Activated CD8-positive, alpha-beta memory T cell treated with anti-CD3 and anti-CD28 coated beads for 4 hours (primary cell): ENCODE measurements at places on chromosomes 11 and 22.

GRCh38 chr22:40748388-40749355, 69.4 kb downstream of the MCHR1 start:
- DNase-seq: no peak

DNA sequence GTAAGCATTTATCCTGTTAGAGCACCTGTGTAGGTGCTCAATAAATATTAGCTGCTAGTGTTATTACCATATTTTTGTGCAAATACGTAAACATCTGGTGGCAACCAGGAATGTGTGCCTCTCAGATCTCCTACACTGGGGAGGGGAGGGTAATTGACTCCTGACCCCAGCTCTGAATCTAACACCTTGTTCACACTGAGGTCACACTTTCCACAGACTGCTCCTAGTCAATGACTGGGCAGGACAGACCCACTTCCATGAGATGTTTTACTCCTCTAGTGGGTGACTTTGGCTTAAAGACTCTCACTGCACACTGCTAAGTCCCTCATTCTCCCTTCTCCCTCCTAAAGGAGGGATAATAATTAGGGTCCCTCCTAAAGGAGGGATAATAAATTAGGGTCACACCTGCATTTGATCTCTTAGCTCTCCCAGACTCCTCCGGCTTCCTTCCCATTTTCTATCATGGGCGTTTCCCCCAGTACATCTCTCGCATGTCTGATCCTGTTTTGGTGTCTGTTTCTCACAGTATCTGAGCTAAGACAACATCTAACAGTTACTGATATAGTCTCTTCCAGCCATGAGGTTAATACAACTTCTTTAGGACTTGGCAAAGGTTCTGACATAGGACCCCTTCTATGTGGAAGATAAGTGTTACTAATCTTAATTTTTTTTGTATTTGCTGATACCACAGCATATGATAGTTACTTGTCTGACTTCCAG, 8.0 kb downstream of the CSTPP1 start:
- no peak for DNase-seq

GRCh38 chr11:128339792-128340191, 247.6 kb downstream of the ETS1 start:
- DNase-seq: no peak

DNA sequence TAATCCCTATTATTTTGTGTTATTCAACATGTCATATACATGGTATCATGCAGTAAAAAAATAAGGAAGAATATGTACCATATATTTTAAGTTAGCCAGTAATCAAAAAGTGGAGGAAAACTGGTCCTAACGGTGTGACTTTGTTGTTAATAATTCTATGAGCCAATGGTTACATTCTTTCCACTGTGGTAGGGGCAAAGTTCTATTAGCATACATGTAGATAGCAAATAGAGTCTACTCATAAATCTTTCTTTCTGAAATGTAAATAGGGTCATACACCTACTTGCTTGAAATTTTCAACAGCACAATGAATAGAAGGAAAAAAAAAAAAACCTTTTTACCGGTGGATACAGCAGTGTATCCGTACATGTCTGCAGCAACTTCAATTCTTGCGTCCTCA, 364.8 kb downstream of the RAB38 start:
- no peak for DNase-seq

DNA sequence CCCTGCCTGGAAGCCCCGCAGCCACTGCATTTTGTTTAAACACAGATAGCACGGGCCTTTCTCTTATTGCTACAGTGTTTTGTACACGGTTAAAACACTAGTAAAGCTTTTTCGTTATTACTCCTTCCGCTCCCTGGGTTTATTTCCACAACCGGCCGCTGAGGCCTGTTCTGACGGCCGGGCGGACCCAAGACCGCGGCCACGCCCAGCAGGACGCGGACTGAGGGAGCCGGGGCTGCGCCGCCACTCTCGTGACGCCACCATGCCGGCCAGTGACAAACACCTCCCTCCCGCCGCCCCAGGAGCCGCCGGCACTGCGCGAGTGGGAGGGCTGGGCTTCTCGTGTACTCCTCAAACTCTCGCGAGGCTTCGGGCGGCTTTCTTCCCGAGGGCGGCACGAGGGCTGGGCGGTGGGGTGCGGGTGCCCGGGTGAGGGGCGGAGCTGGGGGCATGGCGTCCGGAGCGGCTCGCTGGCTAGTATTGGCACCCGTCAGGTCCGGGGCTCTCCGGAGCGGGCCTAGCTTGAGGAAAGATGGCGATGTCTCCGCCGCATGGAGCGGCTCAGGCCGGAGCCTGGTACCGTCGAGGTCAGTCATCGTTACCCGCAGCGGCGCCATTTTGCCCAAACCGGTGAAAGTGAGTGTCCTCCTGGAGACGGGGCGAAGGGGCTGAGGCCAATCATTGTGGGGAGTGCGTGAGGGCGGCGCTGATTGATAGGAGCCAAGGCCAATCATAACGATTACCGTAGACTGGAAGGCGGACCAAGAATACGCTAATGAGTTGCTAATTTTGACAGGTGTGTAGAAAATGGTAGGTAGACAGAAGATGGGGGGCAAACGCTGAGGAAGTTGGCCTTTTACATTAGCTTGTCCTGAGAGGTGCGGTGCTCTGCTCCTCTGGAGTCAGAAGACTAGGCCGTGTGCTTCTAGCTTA, at the start of gene SMDT1:
TSS of gene SMDT1 (plus strand) at position 382 of the 933 bp plus-strand sequence. CDS start at position 451, 69 bp downstream.
- peak; percentile 95 for DNase-seq

- DNase-seq: peak; percentile 14
These were observed 97.3 kb upstream of the AKIP1 start for GRCh38 chr11:8813658-8814057.

- DNase-seq: no peak
These were observed 12.7 kb downstream of the TP53AIP1 start for GRCh38 chr11:128929991-128930390.

GRCh38 chr11:3962406-3962840, 107.0 kb downstream of the STIM1 start:
- no peak for DNase-seq

GRCh38 chr11:43010042-43010441, 301.8 kb upstream of the API5 start:
- no peak for DNase-seq

- DNase-seq: no peak
These were observed 57.6 kb upstream of the CRYBB3 start for GRCh38 chr22:25142102-25142501.

DNA sequence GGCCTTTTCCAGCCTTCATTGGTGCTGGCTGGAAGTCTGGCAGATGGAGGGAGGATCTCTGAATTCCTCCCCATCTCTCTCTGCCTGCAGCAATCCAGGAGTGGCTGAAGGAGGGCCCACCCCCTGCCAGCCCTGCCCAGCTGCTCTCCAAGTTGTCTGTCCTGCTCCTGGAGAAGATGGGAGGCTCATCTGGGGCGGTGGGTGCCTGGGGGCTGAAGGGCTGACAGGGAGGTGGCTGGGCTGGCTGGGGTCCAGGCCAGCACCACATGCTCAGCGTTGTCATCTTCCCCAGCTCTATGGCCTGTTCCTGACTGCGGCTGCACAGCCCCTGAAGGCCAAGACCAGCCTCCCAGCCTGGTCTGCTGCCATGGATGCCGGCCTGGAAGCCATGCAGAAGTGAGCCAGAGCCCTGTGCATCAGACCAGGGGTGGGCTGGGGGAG, 12.2 kb downstream of the TKFC start:
- no peak for DNase-seq

- DNase-seq: no peak
These were observed 17.2 kb downstream of the ARHGEF17 start for GRCh38 chr11:73325036-73325981.

DNA sequence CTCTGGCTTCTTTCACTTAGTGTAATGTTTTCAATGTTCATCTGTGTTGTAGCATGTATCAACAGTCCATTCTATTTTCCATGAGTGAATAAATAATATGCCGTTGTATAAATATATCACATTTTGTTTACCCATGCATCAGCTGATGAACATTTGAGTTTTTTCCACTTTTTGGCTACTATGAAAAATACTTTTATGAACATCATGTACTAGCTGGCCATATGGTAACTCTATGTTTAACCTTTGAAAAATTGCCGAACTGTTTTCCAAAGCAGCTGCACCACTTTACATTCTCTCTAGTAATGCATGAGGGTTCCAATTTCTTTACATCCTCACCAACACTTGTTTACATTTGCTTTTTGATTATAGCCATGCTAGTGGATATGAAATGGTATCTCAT, 59.8 kb upstream of the FAR1 start:
- no peak for DNase-seq

DNA sequence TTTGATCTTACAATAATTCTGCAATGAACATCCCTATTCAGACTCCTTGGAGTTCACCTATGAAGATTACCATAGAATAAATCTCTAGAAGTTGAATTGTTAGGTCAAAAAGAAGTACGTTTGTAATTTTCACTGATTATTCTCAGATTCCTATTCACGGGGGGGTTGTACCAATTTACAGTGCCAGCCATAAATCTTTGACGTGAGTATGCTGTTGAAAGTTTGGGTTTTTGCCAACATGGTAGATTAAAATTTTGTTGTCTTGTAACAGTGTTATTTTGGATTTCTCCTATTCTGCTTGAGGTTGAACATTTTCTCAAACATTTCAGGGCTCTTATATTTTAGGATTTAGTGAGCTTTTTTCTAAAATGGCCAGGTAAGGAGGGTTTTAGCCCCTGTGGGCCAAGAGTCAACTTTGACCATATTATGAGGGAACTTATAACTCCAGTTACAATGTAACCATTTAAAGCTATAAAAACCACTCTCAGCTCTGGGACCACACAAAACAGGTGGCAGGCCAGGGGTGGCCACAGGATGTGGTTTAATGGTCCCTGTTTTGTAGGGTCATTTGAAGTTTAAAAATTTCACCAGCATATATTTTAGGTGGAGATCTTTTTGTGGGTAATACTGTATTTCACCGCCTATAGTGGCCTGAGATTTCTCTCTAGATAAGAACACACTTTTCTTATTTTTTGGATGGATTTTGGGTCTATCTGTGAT, 25.8 kb downstream of the GGTLC2 start:
- no peak for DNase-seq

- no peak for DNase-seq
These were observed 690 bp upstream of the UVRAG start for GRCh38 chr11:75814363-75814676.

GRCh38 chr11:34616830-34617504, 3.9 kb upstream of the EHF start:
- no peak for DNase-seq

DNA sequence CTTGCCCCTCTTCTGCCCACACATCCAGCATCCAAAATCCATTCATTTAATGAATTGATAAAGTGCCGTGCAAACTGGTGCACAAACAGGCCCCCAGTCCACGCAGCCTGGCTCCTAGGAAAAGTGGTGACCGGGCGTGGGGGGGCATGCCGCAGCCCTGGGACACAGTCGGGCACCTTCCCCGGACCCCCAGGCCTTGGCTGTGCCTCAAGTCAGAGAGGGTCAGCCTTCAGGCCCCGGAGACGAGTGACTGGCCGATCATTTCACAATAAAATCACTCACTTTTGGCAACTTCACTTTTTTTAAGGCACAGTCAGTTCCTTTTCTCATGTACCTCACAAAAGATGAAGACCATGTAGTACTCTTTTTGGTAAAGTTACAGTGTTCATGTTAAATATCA, 8.0 kb downstream of the CDPF1 start:
- DNase-seq: no peak

GRCh38 chr22:19807914-19808872, 46.5 kb downstream of the GNB1L start:
- DNase-seq: no peak

DNA sequence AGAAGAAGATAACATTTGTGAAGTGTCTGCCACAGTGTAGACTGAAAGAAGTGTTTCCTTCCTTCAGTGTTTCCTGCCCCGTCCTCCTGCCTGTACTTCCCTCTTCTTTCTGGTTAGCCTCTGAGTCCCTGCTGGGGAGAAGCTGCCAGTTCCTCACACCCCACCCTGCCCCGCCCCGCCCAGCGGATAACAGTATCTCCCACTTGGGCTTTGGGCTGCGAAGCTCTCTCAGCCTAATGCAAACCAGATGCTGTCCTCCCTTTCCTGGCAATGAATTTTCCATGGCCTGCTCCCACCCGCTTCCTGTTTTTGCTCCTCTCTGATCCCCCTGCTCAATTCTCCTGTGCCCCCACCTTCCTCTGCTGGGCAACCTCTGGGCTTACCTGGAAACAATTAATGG, 5.2 kb upstream of the RAB3IL1 start:
- no peak for DNase-seq

- DNase-seq: no peak
These were observed 19.2 kb downstream of the TBX1 start for GRCh38 chr22:19779685-19780268.

- no peak for DNase-seq
These were observed 650 bp downstream of the PPM1F start for GRCh38 chr22:21951931-21952465.

- no peak for DNase-seq
These were observed 4.7 kb downstream of the B3GNT6 start for GRCh38 chr11:77038825-77039326.

DNA sequence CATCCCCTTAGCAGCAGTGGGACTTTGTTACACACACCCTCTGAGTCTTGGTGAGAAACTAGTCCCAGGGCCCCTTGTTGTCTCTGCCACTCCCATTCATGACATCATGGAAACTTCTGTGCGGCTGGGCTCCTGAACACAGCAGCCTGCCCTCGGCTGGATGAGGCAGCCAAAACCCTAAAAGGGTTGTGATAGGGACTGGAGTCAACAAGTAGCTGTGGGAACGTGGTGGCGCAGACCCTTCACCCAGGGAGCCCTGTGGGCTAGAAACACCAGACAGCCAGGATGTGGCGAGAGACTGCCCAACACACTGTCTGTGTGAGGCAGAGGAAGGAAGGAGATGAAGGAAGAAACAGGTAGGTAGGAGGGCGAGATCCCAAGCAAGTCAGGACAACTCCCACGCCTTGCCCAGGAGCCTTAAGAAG, 3.9 kb downstream of the CD3D start:
- peak; percentile 88 for DNase-seq

DNA sequence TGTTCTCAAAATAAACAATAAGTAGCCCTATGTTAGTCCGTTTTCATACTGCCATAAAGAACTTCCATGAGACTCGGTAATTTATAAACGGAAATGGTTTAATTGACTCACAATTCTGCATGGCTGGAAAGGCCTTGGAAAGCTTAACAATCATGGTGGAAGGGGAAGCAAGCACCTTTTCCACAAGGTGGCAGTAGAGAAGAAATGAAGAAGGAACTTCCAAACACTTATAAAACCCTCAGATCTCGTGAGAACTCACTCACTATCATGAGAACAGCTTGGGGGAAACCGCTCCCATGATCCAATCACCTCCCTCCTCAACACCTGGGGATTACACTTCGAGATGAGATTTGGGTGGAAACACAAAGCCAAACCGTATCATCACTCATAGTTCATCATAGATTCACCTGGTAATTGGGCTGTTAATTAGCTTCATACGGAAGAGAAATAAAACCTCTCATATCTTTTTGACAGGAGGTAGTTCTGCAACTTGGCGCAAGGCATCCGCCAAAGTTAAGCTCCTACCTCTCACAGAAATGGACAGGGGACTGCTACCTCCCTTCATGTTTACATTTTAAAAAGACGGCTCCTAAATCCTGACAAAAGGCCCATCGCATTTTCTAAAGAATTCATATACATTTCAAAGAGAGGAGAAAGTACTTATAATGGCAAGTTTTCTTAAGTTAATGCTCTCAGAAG, 49.0 kb downstream of the MUC15 start:
- no peak for DNase-seq
